ENCODE measurements at places on chromosomes 2 and 18.

- DNase-seq, result no peak
Measured at GRCh38 chr2:238092486-238093035, 7.6 kb upstream of the ESPNL start.

DNA sequence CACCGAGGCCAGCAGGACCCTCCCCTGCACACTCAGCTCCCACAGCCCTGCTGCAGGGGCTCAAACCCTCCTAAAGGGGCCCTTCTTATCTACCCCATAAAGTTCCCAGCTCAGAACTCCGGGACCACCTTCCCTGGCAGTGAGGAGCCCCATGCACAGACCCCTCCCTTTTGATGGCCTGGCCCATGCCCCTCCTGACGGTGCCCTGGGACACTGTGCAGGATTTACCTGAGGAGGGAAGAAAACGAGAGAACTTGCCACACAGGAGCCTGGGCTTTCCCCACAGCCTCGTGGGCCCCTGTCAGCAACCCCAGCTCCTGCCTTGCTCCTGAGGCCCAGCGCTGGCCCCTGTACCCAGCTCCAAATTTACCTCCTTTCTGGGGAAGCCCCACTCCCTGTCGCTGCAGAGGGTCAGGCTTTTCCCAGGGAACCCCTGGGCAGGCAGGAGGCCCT lies 206.3 kb upstream of the SALL3 start:
- DNase-seq, result no peak

DNA sequence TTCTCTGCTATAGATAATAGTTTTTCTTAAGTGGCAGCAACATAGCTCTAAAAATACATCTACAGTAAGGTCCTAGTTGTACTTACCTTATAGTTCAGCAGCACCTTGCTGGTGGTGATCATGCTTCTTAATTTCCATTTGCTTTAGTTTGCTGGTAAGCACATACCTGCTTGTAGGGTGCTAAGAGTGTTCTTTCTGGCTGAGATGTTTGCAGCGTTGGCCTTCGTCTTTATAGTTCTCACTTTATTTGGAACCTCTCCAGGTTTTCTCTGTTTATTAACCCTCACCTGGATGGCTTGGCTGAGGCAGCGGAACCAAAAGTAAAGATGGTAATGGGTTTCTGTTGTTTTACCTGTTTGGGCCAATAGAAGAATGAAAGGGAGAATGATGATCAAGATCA lies 123.6 kb upstream of the EFEMP1 start:
- DNase-seq, result no peak

DNA sequence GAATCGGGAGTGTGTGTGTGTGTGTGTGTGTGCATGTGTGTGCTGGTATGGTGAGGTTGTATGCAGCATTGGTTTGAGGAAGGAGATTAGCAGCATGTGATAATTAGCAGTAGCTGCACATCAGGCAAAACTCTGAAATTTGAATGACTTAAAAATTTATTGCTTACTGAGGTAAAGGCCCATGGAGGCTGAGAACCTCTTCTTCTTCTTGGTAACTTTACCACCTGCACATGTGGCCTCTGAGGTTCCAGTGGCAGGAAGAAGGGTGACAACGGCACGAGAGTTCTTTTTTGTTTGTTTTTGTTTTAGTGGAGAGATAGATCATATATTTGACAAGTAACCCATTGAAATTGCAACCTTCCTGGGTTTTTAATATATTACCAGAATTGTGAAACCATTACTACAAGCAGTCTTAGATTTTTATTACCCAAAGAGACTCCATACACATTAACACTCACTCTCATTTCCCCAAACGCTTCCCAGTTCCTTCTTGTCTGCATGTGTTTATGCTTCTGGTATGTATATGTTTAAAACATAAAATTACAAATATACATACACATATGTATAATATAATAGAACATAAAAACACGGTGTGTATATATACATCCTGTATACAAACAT lies 292.1 kb downstream of the PTGR3 start:
- DNase-seq, result no peak

- no peak for DNase-seq
Measured at GRCh38 chr2:231370749-231371429, 24.6 kb upstream of the B3GNT7 start.

GRCh38 chr2:149611100-149611820 lies 23.7 kb upstream of the MMADHC start:
- DNase-seq, result no peak

DNA sequence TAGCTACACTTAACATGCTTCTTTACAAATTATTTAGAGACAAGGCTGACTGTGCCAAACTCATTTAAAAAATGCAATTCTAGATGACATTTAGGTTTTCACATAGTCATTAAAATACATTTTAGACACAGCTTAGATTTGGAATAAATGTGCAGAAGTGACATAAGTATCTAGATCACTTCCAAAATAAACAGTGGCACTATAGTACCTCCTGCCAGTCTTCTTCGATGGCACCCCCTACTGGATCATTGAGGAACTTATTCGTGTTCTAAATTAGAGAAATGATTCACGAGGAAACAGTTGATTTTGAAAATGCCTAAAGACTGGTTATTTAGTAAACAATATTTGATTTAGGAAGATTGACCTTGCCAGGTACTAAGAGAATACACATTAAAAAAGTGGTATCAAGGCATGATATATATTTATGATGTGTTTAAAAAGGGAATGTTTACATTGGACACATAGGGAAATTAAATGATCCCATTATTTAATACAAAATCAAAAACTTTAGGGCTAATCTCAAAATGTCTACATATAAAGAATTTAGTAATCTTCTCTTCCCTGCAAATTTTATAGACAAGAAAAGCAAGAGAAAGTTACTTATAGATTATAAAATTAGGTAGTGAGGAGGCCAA lies 323.9 kb downstream of the XIRP2 start:
- DNase-seq, result no peak

DNA sequence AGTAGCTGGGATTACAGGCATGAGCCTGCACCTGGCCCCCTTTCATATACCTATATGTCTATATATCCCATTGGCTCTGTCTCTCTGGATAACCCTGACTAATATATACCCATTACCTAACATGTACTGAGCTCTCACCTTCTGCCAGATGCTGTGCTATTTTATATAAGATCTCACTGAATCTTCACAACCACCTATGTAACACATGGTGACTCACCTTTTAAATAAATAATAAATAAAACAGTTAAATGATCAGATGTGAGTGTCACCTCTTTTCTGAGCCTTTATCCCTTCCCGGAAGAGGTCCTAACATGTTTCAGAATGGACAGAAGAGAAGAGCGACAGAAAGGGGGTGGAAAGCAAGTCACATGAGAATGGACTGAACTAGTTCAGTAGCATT lies 123.1 kb downstream of the SPIRE1 start:
- no peak for DNase-seq

- DNase-seq, result no peak
Measured at GRCh38 chr2:62540408-62541168, 34.6 kb upstream of the TMEM17 start.

DNA sequence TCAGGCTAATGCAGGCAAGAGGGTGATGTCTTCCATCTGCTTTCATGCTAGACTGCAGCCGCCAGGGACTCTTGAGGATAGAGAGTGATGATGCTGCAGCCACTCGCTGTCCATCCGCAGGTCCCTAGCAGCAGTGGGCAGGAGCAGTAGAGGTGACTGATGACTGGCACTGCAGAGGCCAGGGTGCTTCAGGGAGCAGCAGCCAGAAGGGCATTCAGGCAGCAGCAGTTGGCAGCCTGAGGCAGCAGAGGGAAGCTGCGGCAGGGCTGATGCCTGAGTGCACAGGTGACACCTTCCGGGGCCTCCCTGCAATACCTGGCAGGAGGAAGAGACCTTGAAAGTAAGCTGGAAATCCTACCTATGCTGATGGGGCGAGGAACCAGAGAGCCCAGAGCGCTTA lies 214.2 kb downstream of the ICOS start:
- no peak for DNase-seq

DNA sequence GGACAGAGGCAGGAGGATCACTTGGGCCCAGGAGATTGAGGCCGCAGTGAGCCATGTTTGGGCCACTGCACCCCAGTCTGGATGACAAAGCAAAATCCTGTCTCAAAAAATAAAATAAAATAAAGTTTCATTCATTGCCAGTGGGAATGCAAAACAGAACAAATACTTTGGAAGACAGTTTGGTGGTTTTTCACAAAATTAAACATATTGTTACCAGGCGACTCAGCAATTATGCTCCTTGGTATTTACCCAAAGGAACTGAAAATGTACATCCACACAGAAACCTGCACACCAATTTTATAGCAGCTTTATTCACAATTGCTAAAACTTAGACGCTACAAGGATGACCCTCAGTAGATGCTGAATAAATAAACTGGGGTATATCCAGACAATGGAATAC lies 35.8 kb downstream of the FOSL2 start:
- DNase-seq, result no peak

Data from CD4-positive, alpha-beta T cell treated with Interleukin-1 beta for 1 hour (primary cell).